ENCODE measurements at places on chromosomes 4 and X.

DNA sequence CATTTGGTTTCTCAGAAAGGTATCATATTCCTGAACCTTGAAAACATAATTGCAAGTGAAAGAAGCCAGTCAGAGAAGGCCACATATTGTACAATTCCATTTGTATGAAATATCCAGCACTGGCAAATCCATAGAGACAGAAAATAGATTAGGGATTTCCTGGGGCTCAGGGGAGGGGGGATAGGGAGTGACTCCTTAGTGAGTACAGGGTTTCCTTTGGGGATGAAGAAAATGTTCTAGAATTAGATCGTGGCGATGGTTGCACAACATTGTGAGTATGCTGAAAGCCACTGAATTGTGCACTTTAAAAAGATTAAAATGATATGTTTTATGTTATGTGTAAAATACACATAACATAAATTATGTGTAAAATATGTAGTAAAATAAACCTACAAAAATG, 10.3 kb downstream of the XPNPEP2 start:
- DNase-seq, result no peak

DNA sequence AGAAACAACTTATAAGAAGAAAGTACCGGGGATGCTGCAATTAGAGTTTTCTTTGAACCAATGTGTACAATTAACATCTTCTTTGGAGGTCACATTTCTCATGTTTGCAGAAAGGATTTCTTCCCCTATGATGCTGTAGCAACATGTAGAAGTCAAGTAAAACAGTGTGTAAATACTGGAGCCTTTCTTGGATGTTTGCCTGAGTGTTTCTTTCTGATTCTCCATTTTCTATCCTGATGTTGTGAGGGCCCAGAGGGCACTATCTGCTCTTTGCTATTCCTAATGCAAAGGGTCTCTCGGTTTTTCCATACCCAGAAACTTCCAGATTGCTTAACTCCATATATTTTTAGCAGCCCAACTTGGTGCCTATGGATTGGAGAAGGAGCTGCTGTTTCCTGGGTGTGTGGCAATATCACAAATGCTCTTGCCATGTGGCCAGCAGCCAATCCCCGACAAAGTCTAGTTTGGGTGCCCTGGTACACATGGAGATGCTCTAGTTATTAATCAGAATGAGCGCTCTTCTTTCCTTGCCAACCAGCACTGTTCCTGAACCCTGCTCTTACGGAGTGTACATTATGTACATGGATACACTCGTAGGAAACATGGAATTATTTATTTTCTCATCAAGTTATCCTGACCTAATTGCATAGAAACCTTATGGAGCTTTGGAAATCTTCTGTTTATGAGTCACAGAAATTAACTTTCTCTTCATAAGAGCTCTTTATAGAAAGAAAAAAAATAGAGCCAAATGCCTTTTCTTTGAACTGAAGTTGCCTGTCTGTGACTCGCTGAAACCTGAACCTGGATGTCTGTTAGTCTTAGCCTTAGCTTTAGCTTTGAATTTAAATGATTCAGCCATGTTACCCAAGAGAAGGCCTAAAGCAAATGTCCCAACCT, 67.0 kb upstream of the GPC4 start:
- DNase-seq, result no peak

DNA sequence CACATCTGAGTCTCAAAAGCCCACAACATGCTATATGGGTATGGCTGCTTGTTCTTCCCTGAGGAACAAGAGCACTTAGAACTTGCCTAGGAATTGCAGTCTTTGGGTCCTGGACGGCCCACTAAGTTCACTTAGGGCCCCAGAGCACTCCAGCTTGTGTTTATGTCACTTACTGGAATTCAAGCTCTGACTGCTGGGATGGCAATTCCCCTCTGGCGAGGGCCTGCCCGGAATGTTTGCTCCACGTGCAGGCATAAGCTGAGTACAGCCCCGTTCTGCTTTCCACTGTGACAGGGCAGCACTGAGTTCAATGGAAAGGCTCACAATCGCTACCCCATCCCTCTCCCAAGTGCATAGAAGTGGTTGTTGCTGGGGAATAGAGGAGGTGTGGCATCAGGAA, 25.9 kb upstream of the RASSF6 start:
- DNase-seq, result no peak

DNA sequence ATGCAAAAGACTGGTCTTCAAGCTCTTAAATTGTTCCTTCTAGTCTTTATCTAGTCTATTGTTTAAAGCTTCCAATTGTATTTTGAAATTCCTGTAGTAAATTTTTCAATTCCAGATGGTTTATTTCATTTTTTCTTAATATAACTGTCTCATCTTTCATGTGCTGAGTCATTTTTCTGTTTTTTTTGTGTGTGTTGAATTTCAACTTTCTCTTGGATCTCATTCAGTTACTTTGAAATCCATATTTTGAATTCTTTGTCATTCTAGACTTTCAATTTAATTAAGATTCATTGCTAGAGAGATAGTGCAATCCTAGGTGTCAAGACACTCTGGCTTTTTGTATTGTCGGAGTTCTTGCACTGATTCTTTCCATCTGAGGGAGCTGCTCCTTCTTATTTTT, 128.0 kb upstream of the PRKG2 start:
- no peak for DNase-seq

DNA sequence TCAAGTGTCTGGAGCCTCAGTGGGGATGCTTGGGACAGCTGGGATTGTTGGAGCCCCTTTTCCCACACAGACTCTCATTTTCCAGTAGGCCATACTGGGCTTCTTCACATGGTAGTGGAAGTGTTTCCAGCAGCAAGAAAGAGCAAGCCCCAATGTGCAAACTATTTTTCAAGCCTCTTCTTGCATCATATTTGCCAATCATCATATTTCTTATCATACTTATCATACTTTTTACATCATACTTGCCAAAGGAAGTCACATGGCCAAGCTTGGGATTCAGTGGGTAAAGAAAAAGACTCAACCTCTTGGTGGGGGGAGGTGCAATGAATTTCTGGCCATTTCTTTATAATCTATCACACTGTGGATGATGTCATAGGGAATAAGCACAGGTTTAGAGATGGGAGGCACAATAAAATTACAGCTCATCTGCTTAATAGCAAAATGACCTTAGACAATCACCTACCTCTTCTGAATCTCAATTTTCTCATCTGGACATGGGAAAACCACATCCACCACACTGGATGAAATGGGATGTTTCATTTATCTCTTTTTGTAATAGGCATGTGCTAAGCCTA, 174.2 kb downstream of the MID1IP1 start:
- no peak for DNase-seq

- DNase-seq, result no peak
Measured at GRCh38 chr4:165532976-165533375, 154.2 kb downstream of the CPE start.

DNA sequence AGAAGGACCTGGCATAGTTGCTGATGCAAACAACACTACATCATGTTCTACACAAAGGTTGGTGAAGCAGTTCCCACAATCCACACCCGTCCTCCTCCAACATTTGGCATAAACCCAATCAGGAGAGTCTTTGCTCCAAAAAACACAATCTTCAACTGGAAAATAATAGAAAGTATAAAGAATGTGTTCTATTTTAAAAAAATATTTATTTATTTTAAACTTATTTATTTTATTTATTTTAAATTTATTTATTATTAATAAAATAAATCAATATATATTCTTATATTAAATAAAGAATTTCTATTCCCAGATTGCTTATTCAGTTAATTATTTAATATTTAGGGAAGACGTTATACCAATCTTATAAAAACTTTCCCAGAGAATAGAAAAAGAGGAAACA, 1753.7 kb upstream of the AGA start:
- DNase-seq, result no peak

DNA sequence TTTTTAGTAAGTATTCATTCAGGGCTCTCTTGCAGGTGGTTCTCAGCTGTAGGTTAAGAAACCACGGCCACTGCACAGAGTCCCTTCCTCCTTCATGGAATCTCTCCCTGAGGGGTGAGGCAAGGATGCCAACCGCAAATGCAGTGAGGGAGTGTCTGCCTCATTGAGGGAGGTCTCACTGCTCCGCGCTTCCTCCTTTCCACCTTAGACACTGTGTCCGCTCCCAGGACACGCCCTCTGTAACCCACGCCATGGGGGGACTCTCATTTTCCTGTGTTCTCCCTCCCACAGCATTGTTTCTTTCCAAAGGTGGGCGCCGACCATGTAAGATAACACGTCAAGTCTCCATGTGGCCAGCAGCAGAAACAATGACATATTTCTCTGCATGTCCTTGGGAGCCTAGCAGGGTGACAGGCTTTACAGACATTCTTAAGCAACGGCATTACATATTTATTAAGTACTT, 63.2 kb downstream of the SEPSECS start:
- no peak for DNase-seq

GRCh38 chrX:37958525-37959211, 47.7 kb upstream of the SYTL5 start:
- DNase-seq, result no peak
